ENCODE measurements at places on chromosomes 2 and 18.

- DNase-seq = no peak
Observed at GRCh38 chr2:126317790-126318431, 338.0 kb upstream of the GYPC start.

- DNase-seq = no peak
Observed at GRCh38 chr18:56118422-56118821, 520.0 kb downstream of the TXNL1 start.

- no peak for DNase-seq
Observed at GRCh38 chr2:207632575-207633493, 7.6 kb upstream of the METTL21A start.

DNA sequence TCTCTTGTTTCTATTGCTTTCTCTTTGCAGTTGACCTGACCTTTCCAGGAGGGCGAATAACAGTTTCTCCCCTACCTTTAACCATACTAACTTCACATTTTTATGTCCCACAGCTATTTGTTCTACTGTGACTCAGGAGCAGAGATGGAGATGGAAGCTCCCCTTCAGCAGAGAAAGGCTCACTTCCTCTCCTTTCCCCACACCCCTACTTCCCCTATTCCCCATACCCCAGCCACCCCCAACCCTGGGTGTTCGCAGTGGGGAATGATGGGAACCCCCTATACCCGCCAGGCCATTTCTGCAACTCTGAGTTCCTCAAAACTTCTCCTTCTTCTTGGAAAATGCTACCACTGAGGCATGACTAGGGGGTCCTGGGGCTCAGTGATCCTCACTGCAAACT lies 285.4 kb upstream of the MGAT5 start:
- DNase-seq = no peak

DNA sequence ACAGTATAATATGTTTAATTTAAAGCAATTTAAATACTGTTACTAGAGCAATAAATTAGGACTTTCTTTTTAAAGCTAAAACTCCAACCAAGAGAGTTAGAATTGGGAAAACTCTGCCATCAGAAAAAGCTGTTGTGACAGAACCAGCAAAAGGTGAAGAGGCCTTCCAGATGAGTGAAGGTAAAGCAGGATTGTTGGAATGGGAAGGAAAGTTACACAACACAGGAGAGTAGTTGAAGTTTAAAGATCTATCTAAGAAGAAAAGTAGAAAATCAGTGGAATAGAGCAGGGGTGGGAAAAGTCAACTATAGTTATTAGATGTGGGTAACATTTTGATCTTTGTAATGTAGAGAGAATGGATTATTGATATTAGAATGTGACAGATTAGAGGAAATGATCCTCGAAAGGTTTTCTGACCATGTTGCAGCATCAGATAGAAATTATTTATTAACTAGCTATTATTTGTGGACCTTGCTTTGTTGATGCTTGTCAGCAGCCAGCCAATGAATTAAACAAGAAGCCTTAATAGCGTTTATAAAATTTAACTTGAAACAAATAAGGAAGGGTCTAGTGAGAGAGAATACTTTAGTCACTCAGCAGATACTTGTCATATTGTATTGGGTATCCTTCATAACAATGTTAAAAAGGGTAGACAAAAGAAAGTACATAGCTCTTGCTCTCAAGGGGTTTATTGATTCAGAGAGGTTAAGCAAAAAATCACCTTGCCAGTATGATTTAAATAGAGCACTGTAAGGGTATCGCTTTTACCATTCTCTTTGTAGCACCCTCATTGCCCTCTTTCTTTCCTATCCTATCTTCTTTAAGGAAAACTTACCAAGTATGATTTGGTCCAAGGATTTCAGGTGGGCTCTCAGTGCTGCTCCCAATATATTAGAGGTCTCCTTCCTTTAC lies 24.6 kb upstream of the DYSF start:
- no peak for DNase-seq

DNA sequence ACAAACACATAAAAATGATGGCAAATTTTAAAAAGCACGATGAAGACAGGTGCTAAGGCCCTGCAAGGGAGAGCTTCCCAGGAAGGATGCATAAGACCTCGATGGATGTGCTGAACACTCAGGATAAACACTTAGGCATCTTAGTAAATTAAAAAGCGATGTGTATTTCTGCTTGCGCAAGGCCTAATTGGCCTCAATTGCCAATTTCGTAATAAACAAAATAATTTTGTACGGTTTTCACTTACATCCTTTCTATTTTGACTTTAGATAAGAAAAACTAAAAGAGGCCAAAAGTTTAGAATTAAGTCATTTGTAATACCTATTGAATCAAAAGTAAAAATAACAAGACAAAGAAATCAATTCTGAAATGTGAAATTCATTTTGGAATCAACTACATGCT lies 189.1 kb downstream of the TCF4 start:
- no peak for DNase-seq
